ENCODE measurements at places on chromosomes 5 and 9.
A peak's percentile ranks its signal among the peaks of the same experiment; 100 is the strongest.

- DNase-seq = no peak
Observed at GRCh38 chr5:149455889-149456409, 76.9 kb upstream of the IL17B start.

DNA sequence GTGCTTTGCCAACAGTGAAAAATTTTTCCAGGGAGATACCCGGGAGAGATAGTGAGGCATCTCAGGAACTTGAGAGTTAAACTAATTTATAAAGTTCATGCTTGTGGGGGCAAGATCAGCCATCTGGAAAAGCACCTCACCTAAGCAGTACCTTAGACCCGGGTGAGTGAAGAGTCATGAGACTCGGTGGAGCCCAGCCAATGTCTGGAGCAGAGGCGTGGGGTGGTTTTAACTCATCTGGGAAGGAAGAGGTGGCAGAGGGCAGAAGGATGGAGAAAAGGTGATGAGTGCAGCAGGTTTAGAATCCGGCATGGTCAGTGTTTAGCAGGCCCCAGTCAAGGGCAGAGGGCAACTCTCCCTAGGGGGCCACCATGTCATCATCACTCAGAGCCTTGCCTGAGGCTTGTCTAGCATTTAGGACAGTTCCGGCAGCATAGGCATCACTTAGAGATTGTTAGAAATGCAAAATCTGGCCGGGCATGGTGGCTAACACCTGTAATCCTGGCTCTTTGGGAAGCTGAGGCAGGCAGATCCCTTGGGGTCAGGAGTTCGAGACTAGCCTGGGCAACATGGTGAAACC, 4.3 kb upstream of the RNF183 start:
- DNase-seq = no peak

DNA sequence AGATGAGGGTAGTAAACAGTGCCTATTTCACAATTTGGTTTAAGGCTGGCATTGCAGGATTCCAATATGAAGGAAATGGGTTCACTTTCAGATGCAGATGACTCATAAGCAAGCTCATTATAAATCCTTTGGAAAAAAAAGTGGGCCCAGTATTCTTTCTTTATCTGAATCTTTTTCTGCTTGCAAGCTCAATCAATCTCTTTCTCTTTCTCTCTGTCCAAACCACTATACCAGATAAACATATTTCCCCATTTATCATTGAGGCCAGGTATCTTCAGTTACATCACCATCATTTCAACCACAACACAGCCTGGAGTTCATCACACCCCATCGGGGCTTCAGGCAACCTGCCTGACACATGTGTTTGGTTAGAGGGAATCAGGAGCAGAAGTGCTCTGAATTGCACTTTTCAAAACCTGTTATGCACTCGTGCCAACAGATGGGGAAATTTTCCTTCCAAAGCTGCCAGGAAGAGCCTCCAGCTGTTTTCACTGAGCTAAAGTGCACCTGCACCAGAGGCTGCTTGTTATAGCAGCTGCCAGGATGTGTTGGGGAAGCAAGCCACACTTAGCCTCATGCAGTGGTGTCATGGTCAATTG, 30.0 kb upstream of the MAMDC2 start:
- peak; percentile 43 for DNase-seq

- DNase-seq = no peak
Observed at GRCh38 chr9:96758845-96759673, 18.8 kb downstream of the ZNF510 start.

DNA sequence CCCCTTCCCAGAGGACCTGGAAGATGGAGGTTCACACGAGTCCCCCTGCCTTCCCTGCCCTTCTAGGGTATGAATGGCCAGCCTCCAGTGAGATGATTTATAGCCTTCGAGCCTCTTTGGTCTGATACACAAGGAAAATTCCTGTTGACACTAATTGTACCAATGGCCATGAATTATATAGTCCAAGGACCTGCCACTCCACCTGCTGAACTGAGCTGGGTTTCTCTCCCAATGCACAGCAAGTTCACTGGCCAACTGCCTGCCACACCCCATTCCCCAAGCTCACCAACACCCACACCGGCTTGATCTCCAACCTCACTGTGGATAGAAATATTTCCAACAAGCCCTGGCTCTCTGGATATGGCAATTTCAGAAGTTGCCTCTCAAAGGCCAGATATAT, 9.3 kb upstream of the ADRA1B start:
- DNase-seq = no peak

GRCh38 chr5:147821766-147822165, 9.7 kb downstream of the SPINK1 start:
- DNase-seq = no peak

DNA sequence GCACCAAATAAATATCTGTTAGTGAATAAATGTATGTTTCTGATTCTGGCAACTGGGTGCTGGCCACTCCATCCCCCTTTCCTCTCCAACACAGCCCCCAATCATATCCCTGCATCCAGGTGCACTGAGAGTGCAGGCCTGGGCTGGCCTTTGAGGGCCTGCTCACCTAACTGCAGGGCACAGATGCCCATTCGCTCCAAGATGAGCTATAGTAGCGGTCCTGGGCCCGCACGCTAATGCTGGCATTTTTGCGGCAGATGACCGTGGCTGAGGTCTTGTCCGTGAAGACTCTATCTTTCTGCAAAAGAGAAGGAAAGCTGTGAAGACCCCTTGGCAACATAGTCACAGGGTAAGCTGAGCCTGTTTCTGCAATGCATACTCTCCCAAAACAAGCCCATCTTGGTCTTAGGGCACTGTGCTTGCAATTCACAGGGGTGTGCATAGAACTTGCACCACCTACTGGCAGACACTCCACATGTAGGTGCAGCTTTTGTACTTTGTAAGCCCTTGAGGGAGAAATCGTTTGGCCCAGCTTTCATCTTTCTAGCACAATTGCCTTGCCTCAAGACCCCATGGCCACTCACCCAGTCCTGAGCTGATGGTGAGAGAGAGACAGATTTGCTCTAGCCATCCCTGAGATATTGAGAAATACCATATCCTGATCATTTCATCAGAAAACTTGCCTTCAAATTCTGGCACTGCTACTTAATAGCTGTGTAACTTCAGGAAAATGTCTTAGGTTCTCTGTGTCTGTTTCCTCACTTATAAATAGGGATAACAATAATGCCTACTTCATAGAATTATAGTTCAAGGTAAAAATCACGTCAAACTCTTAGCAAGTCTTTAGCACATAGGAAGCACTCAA, 13.5 kb downstream of the IL12B start:
- no peak for DNase-seq

DNA sequence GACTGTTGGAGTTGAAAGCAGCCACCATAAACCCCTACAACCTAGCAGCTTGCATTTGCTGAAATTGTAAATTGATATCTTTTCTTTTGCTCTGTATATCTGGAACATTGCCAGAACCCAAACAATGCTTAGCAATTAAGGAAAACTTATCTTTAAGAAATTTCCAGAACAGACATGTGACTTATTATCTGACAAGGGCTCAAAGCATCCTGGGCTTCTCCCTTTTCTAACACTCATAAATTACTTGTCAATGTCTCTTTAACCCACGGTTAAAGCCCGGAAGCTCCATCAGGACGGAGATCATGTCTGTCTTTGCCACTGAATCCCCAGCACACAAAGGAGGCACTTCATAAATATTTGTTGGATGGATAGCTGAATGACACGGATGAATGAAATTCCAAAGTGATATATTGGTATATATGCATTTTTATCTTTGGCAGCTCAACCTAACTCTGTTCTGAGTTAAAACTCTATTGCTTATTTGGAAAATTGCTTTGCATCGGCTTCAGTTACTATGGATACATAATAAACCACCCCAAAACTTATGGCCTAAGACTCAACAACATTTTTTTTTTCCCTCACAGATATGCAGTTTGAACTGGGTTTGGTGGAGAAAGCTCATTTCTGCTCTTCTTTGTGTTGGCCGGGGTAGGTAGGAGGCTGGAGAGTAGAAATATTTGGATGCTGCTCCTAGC, 103.1 kb upstream of the CLINT1 start:
- DNase-seq = no peak

- no peak for DNase-seq
Observed at GRCh38 chr5:31021181-31021624, 172.3 kb upstream of the CDH6 start.
